ENCODE measurements at places on chromosomes 16 and 17.
A peak's percentile ranks its signal among the peaks of the same experiment; 100 is the strongest.

DNA sequence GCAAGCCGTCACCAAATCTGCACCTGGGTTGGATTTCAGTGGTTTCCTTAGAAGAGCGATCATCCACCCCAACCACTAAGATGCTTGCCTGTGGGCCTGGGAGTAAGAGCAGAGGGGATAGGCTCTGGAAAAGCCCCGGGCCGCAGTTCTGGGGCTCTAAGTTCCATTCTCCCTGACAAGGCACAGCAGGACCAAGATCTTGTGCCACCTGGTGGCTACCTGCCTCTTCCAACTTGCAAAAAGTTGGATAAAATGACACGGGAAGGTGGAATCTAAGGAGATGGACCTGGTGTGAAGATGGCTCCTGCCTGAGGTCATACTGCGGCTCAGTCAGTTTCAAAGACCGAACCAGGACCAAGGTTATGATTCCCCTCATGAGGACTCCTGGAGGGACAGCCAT is 42.3 kb downstream of the ABCC12 start:
- no peaks in the 10 kb centered on the region for H3K4me1 ChIP-seq
- H3K4me3 ChIP-seq = no peak overlapping the region
- no peaks in the 10 kb centered on the region for H3K27me3 ChIP-seq
- DNase-seq = peak; percentile 44
- H3K27ac ChIP-seq = no peak overlapping the region
- no peaks in the 10 kb centered on the region for H3K36me3 ChIP-seq

GRCh38 chr17:57329380-57330214 is 73.3 kb downstream of the MSI2 start:
- H3K27me3 ChIP-seq = no peaks in the 10 kb centered on the region
- no peak overlapping the region for H3K27ac ChIP-seq
- no peak for DNase-seq
- peaks cover 35% of the 10 kb centered on the region for H3K4me1 ChIP-seq
- peaks cover 7% of the 10 kb centered on the region for H3K36me3 ChIP-seq

GRCh38 chr17:13337864-13338371 is 263.8 kb downstream of the HS3ST3A1 start:
- H3K4me3 ChIP-seq = peak overlapping the region; percentile 46
- H3K4me1 ChIP-seq = peaks cover 21% of the 10 kb centered on the region
- H3K27me3 ChIP-seq = peaks cover 17% of the 10 kb centered on the region
- no peak overlapping the region for H3K27ac ChIP-seq

- no peak overlapping the region for H3K27ac ChIP-seq
- no peak overlapping the region for H3K4me3 ChIP-seq
- no peak for DNase-seq
- H3K27me3 ChIP-seq = no peaks in the 10 kb centered on the region
- H3K4me1 ChIP-seq = no peaks in the 10 kb centered on the region
These were observed 117.9 kb upstream of the MYOCD start for GRCh38 chr17:12547831-12548230.

GRCh38 chr17:55168958-55169687 is 95.6 kb upstream of the HLF start:
- H3K36me3 ChIP-seq = peaks cover 10% of the 10 kb centered on the region
- H3K4me3 ChIP-seq = no peak overlapping the region
- DNase-seq = no peak
- H3K27ac ChIP-seq = no peak overlapping the region
- H3K4me1 ChIP-seq = no peaks in the 10 kb centered on the region
- H3K27me3 ChIP-seq = no peaks in the 10 kb centered on the region

GRCh38 chr17:82154881-82155331 is 56.9 kb upstream of the FASN start:
- peaks cover 6% of the 10 kb centered on the region for H3K36me3 ChIP-seq
- no peak for DNase-seq
- H3K4me1 ChIP-seq = 0 out of 2 replicates have a peak, but pooled peaks cover 3% of the 10 kb centered on the region
- no peak overlapping the region for H3K4me3 ChIP-seq

- no peaks in the 10 kb centered on the region for H3K4me1 ChIP-seq
- no peak for DNase-seq
- no peaks in the 10 kb centered on the region for H3K27me3 ChIP-seq
- H3K27ac ChIP-seq = no peak overlapping the region
These were observed 23.2 kb upstream of the CACNG3 start for GRCh38 chr16:24232936-24233335.

DNA sequence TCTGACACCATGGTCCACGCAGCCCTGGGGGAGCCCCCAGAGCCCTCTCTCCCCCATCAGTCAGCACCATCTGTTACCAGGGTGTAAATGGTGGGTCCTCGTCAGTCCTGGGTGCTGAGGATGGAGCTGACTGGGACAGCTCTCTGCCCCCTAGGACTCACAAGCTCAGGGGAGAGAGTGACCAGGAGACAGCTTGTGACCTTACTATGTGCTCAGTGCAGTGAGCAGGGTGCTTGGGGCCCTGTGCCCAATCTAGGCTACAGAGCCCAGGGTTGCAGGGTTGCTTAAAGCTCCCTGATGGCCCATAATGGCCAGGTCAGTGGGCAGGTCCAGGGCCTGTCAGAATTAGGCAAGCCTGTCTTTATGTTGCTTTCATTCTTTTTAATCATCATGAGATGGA is 11.3 kb downstream of the MMP2 start:
- no peak overlapping the region for H3K27ac ChIP-seq
- no peak for DNase-seq

- peaks cover 27% of the 10 kb centered on the region for H3K36me3 ChIP-seq
- H3K27ac ChIP-seq = peak overlapping the region; percentile 90
- H3K4me1 ChIP-seq = peaks cover 21% of the 10 kb centered on the region
- H3K27me3 ChIP-seq = no peaks in the 10 kb centered on the region
- DNase-seq = peak; percentile 88
These were observed 981 bp upstream of the UNC13D start for GRCh38 chr17:75845058-75845711.

GRCh38 chr16:29734786-29735185 is 11.0 kb downstream of the C16orf54 start:
- peak overlapping the region; percentile 81 for H3K27ac ChIP-seq
- H3K4me1 ChIP-seq = peaks cover 2% of the 10 kb centered on the region
- DNase-seq = no peak
- no peaks in the 10 kb centered on the region for H3K27me3 ChIP-seq

DNA sequence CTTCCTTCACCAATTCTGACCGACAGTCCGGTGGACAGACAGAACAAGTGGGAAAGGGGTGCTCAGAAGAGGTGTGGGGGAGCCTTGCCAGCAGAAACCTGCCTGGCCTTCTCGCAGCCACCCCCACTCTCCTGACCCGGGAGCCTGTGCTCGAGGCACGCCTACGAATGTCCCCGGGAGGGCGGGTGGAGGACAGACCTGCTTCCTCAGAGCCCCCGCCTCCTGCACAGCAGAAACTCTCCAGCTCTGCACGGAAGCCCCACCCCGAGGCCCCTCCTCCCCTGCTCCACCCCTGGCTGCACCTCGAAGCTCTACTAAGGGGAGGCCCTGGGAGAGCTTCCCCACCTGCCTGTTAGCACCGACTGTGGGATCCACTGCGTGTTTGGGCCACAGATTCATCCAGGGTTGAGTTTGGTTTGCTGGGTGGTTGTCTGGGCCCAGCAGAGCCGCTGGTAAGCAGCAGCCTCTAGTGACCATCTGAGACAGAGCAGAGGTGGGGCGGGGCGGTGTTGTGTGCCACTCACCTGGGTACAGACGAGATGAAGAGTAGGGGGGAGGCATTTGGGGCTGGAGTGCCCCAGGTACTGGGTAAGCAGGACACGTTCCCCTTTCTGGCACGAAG is 6.2 kb downstream of the TAF1C start:
- peaks cover 28% of the 10 kb centered on the region for H3K36me3 ChIP-seq
- H3K4me1 ChIP-seq = peaks cover 6% of the 10 kb centered on the region
- DNase-seq = no peak
- no peaks in the 10 kb centered on the region for H3K27me3 ChIP-seq
- H3K27ac ChIP-seq = no peak overlapping the region

Measured in WTC11 (cell line).